ENCODE measurements at places on chromosomes 4 and X. TPM values are rescaled to one million over a fixed set of nuclear protein-coding genes. Genes with fewer than 3 reads are reported as not detected.

XPNPEP2 gene
- total RNA-seq, result 0.10 TPM

DNA sequence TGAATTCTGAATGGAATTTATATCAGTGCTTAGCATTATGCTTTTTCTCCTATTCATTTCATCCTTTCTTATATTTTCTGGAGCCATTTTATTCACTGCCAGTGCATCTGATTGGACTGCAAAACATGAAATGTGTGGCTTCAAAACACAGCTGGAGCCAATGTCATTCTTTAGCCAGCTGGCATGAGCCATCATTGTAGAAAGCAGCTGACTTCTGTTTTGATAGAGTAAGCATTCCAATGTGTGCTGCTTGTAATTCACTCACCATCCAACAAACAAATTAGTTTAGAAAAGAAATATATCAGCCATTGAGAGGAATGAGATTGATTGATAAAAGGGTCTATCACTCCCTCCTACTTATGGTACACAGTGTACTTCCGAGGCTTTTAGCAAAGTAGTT, 2616.0 kb downstream of the ARAP2 start:
- no peak for DNase-seq

DNA sequence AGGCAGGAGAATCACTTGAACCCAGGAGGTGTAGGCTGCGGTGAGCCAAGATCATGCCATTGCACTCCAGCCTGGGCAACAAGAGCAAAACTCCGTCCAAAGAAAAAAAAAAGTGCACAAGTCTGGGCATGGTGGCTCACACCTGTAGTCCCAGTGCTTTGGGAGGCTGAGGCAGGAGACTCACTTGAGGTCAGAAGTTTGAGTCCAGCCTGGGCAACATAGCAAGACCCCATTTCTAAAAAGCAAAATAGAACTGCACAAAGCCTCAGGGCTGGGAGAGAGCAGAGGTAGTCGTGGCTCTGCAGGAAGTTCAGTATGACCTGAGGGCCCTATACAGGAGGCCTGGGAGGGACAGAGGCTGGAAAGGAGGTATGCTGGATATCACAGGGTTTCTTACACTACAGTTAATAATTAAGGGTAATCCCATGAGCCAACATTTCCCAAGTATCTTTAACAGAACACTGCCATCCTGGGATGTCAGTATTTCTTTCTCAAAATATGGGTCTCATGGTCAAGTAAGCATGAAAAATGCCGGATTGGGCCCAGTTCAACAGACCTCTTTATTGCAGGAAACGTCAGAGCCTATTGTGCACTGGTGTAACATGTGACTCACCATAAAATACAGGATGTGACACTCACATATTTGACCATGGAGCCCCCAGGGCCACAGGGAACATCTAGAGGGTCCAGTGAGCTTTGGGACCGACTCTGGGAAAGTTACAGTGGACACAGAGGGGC, 37.8 kb downstream of the ACSL1 start:
- no peak for DNase-seq

DNA sequence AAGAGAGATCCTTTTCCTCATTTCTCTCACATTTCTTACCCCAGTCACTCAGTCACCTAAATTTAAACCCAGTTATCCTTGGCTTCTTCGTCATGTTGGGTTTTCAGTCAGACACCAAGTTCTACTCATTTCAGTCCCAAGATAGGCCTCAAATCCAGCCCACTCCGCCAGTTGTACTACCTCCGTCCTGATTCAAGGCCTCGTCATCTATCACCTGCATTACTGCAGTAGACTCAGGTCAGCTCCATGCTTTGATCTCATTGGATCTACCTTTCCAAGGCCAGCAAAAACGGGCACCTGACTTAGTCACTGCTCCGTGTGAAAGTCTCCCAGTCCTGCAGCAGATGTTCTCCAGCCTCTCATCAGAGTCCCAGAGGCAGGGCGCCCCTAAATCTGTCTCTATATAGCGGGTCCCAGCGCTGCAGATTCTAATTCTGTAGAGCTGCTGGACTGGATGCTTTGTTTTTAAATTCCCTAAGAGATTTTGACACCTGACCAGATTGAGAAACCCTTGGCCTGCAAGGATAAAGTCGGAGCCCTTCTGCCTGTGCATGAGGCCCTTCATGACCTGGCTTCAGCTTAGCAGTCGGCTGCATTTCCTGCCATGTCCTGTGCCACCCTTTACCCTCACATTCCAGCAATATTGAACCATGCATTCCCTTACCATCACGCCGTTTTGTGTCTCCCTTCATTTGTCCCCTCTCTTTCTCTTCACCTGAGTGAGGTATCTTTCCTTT, 53.7 kb downstream of the ZFX start:
- no peak for DNase-seq

DNA sequence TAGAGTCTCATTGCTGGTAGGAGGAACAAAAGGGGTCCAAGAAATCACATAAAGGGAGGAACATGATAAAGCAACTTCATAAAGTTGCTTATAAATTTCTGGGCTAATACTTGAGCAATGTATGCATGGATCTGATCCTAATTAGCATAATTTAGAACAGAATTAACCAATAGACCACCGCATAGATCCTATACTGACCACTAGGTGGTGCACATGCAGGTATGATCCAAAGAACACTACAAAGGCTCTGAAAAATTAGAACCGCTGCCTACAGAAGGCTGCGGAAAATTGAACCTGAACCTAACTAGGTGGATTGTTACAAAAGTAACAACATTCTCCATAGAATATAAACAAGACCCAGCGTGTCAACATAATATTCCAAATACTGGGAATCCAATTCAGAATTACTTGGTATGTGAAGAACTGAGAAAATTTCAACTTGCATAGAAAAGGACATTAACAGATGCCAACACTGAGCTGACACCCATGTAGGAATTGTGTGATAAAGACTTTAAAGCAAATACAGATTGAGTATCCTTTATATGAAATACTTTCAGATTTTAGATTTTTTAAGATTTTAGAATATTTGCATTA, 23.3 kb downstream of the BRCC3 start:
- peak; percentile 24 for DNase-seq

DNA sequence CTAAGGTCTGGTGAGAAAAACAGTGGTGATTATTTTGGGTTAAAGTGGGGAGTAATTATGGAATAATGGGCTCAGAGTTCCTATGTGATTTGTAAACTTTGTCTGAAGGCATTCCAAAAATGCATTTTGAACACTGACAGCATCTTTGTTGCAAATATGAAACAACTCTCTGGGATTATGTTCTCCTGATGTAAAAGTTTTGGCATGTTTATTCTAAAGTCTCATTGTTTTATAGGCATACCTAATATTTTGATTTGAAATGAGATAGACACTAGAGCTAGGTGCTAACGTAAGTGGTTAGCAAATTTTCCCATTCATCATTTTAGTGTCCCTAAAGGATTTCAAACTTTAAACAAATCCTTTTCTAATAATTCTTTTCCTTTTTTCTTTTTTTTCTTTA, 140.9 kb upstream of the ANXA3 start:
- no peak for DNase-seq

Data from H7 (cell line).